ENCODE measurements at places on chromosomes 5 and 9.

- DNase-seq, result no peak
These were observed 60.3 kb downstream of the RFK start for GRCh38 chr9:76333964-76334363.

DNA sequence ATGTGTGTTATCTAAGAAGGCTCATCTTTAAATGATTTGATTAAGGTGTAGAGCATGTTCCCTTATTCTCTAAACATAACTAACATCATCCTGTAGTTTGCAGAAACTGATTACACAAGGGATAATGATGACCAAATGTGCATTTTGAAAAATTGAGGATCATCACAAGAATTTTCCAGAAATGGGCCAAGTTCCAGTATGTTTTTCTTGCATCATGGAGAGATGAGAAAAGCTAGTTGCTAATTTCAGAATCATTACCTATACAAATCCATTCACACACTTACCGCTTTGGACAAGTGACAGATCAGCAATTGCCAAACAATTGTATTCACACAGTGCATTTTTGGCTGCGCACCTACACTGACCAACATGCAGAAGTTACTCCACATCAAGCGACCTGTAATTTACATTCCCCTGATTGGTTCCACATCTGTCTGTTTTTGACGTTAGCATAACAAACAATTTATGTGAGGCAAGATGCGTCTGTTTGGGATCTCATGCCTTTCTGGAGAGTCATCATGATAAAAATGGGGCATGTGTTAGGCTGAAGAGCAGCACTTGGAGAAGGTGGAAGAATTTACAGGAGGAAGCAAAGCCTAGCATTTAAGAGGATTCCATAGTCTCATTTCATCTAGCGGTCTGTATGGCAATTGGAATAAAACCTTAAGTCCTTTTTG, 2.8 kb upstream of the BNC2 start:
- DNase-seq, result no peak

GRCh38 chr5:109550077-109550476, 139.7 kb upstream of the MAN2A1 start:
- DNase-seq, result no peak

DNA sequence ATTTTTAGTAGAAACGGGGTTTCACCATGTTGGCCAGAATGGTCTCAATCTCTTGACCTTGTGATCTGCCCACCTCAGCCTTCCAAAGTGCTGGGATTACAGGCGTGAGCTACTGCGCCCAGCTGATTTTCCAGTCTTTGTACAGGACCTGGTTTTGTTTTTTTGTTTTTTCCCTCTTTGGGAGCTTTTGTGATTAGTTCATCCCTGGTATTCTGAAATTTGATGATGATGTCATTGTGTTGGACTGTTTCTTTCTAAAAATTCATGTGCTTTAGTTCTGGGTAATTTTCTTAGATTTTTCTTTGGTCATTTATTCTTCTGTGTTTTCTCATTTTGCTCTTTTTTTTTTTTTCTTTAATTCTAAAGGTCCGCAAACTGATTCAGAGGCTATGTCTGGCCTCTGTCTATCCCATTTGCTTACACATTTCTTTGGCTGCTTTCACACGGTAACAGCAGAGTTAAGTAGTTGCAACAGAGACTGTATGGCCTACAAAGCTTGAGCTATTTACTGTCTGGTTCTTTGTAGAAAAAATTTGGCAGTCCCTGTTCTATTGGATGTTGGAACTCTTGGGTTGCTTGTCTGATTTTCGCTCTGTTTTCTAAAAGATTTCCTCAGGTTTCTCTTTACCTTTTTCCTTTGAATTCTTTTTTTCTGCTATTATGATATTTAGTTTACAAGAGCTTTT, 24.8 kb downstream of the STX17 start:
- no peak for DNase-seq

- no peak for DNase-seq
These were observed 118.9 kb downstream of the ACER2 start for GRCh38 chr9:19527663-19528062.

All from stimulated activated CD8-positive, alpha-beta memory T cell treated with anti-CD3 and anti-CD28 coated beads, Interleukin-15, amount 100 ng/mL, for 24 hours (primary cell).